ENCODE measurements at places on chromosomes 2 and 18.

- ATAC-seq = no peak
Observed at GRCh38 chr2:178499640-178500039, 19.4 kb downstream of the PLEKHA3 start.

DNA sequence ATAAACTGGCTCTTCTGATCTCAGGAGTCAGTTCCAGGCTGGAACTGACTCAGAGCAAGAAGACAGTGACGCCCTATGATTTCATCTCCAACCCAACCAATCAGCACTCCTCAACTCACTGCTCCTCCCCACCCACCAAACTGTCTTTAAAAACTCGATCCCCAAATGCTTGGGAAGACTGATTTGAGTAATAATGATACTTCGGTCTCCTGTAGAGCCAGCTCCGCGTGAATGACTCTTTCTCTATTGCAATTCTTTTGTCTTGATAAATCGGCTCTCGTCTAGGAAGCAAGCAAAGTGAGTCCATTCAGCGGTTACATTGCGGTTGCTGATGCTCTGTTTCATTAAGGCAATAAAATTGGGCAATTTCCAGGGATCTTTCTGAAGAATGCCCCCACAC is 1025.3 kb upstream of the CNTNAP5 start:
- ATAC-seq = no peak

DNA sequence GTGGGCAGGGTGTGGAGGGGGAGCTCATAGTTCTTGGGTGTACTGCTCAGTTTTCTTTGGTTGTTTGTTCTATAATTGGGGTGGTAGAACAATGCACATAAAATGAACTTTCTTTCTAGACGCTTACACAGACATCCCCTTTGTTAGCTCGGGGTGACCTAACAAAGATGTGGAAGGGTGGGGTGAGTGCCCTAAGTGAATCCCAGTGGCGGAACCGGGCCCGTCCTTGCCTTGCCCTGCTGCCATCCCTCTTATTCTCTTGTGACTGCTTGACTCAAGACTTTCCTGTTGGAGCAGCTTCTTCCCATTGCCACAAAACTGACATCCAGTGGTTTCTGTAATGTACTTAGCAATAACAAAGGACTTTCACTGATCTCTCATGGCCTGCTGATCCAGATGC is 268.1 kb downstream of the PTGR3 start:
- ATAC-seq = no peak

DNA sequence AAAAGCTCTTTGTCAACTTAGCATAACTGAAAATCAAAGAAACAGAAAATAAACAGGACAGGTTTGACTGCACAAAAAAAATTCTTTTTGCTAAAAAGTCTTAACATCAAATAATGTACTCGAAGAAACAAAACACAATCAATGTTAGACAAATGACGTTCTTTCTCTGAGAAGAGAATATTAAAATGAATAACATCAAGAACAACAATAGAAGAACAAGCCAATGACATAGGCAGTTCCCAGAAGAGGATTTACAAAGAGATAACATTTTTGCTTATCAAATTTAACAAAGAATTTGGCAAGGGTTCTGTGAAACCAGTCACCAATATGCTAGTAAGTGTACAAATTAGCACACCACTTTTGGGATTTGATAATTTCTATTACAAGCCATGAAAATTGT is 5.8 kb downstream of the GPR55 start:
- no peak for ATAC-seq

DNA sequence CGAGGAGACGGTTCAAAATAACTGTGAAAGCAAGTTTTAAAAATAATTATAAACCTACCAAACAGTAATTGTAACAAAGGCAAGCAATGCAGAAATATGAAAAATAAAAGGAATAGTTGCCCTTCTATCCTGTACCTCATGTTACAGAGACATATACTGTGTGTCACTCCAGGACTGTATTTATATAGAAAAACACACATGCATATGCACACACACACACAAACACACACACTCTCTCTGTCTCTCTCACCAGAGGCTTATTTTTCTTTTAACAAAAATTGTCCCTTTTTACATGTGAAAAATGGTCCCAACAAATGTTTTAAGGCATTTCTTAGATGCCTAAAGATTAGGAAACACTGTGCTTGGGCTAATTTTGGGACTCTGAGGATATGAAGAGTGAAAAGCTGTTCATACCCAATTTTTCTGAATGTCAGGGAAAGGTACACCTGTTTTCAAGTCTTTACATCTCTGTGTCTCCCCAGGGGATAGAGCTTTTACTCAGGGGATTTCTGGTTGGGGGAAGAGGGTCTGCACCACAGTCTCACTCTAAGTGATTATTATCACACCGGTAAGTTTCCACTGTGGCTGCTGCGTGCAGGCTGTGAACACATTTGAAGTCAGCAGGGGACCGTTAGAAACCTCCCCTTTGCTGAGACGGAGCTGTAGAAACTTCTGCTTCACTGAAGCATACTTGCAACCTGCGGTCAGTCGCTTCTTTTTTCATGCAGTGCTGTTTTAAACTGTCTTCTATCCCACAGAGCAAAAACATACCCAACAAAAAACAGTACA is 51.4 kb upstream of the SPAG16 start:
- peak; percentile 29 for ATAC-seq

DNA sequence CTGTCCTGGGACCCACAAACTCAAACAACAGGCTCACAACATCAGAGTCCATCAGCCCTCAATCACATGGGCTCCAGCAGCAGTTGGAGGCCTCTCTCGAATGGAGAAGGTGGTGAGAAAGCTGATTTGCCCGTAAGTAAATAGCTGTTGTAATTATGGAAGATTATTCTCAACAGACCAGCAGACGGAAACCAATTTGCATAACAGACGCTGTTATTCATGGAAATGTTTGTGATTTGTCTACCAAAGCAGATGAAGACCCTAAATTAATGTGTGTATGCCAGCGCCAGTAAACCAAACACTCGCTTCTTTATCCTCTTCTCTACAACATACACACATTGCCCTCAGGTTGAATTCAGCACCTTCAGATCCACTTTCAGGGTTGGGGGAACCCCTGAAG is 23.4 kb upstream of the GALNT14 start:
- no peak for ATAC-seq

DNA sequence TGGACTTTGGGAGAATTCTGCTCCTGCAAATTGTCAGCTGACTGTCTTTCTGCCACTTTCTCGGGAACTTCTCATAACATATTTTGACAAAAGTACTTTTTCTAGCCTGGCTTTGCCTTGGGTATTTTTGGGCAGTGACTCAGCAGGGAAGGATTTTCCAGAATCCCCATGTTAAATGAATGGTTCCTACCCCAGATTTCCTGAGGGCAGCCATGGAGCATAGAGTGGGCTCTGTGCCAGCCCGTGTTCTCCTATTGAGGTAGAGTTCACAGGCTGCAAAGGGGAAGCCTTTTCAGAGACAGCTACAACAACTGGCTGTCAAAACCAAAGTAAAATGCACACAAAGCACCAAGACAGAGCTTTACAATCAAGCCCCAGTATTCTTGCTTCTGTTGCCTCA is 59.8 kb downstream of the BMP10 start:
- ATAC-seq = peak; percentile 24

DNA sequence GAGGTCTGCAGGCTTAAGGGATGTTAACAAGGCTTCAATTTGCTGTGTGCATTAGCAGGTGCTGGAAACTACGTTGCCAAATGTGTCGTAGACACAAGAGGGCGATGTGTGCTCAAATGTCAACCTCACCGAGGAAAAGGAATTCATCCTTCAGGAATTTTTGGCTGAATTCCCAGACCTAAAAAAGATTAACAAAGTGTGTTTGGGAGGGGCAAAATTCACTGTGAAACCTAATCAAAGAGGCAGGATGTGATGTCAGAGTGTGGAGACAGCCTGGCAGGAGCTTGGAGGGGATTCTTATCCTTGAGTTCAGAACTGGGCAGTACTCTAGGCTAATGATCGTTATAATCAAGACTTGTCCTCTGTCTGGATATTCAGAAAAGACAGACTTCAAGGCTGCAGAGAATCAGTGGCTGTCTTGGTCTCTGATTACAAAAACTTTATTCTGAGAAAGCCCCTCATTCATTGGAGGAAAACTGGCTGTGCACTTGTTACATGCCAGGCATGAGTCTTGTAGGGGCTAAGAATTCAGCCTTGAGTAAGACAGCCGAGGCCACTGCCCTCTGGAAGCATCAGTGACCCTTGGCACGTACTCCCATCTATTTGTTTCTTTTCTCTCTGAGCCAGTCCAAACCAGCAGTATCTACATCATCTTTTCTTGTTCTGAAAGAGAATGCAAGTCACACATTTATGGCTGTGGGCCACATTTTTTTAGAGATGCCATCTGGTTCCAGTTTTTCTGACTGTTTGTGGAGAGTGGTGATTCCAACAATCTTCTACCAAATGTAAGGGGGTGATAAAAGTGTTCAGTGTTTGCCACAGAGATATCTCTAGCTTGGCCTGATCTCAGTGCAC is 18.7 kb upstream of the SCYGR1 start:
- ATAC-seq = peak; percentile 58

DNA sequence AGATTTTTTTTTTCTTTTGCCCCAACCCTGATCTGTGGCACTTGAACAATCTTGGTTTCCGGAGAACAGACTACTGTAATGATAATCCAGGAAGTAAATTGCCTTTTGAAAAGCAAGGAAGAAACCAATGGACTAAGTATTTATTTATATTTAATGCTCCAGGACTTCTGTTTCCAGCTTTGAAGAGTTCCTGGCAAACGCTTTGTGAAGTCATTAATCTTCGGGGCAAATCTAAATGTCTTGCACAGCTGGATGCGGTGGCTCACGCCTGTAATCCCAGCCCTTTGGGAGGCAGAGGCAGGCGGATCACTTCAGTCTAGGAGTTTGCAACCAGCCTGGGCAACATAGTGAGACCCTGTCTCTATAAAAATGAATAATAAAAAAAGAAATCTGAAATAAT is 135.1 kb upstream of the GATA6 start:
- no peak for ATAC-seq

DNA sequence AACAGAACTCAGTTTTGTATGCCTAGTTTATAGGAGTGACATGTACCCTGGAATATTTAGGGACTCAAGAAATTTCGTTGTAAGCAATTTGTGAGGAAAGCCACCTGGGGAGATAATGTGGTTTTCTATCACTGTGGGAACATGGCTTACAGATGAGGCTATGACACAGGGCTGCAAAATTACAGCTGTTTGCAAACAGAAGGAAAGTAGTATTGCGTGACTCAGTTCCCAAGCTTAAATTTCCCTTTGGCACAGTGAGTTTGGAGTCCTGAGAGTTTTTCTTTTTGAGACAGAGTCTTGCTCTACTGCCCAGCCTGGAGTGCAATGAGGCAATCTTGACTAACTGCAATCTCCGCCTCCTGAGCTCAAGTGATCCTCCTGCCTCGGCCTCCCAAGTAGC is 149.8 kb downstream of the MYO5B start:
- no peak for ATAC-seq

DNA sequence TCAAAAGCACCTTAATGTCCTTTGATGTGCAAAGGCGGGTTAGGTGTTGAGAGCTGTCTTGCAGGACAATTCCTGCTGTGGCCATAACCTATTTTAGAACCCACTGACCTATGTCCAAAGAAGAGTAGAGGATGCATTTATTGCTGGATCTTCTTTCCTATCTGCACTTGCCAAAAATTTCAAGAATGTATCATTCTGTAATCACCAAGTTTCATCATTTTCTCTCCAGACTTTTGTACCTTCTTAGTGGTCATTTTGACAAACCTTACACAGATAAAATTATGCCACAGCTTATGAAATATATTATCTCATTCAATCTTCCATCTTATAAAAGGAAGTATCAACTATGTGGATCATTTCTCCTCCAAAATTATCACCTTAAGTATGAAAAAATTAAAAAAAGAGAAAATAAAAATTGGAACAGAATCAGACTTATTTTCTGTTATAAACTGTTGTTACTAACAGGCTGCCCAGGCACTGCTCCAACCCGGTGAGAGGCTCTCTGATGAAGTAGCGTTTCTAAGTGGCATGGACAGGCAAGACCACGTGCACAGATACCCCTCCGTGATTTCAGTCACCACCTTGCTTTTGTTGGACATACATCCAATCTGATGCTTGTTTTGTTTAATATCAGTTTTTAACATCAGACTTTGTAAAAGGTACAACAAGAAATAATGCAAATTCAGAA is 559.9 kb upstream of the ID2 start:
- no peak for ATAC-seq

GRCh38 chr2:225842939-225843338 is 443.4 kb downstream of the NYAP2 start:
- ATAC-seq = no peak

GRCh38 chr2:239811111-239811781 is 213.9 kb downstream of the NDUFA10 start:
- ATAC-seq = no peak

DNA sequence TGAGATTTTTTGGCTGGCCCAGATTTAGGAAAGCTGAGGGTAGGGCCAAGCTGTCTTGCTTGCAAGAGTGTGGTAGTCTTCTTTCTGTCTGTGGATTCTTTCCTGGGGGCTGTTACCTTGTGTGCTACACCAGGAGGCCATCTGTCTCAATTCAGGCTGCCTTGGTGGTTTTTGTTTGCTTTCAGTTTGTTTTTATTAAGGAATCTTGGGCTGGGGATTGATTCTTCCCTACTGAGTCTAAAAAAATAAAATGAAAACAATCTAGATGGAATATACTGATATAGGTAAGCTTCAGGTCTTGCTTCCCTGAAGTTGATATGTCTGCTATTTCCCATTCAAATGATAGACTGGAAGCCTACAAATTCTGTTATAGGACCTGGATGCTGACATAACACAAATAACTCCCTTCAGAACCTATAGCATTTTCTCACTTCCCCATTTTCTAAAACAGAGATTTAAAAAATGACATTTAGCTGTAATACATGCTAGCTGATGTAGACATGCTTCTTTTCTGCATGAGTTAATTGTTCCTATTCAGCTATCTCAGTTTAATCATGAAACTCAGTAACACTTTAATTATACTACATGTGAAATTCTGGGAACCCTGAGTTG is 5.3 kb downstream of the LHCGR start:
- no peak for ATAC-seq

GRCh38 chr2:11290211-11290610 is 54.2 kb downstream of the ROCK2 start:
- no peak for ATAC-seq

- ATAC-seq = no peak
Observed at GRCh38 chr18:10065296-10065695, 151.5 kb downstream of the VAPA start.

GRCh38 chr2:45833301-45833967 is 182.0 kb downstream of the PRKCE start:
- ATAC-seq = no peak

- no peak for ATAC-seq
Observed at GRCh38 chr2:142827170-142827569, 50.3 kb upstream of the KYNU start.

- ATAC-seq = no peak
Observed at GRCh38 chr2:164568317-164568716, 53.0 kb downstream of the GRB14 start.

DNA sequence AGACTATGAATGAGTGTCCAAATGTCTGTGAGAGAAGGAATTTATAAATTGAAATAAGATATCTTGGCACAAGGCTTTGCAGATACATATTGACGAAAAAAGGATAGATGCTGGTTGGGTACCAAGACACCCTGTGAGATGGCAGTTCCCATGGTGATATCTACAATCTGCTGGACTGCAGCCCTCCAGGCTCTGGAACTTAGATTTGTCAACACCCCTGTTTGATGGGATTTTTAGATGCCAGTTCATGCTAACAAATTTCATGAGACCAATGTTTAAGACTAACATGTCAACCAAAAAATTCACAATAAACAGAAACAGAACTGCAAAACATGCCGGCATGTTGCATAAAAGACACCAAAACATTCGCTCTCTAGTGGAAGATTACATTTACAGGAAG is 400.3 kb upstream of the CNTNAP5 start:
- ATAC-seq = no peak

Data from esophagus mucosa (tissue), 1 donor.